ENCODE measurements at places on chromosomes 12 and 14.

DNA sequence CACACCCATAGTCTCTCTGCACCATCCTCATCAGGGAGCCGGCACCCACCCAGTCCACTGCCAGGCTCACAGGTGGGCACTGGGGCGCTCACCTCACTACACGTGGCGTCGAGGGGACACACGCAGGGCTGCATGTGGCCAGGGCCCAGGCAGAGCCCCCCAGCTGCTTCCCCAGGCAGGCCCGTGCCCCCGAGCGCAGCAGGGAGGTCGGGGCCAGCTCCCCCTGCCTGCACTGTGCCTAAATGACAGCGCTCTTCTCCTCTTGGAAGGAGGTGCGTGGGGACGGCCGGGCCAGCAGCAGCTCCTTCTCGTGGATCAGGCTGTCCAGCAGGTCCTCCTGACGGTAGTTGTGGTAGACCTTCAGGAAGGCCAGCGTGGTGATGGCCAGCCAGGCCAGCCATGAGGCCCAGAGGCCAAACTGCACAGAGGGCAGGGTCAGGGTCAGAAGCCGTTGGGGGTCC lies 11.3 kb downstream of the TMEM179 start:
- DNase-seq: no peak

DNA sequence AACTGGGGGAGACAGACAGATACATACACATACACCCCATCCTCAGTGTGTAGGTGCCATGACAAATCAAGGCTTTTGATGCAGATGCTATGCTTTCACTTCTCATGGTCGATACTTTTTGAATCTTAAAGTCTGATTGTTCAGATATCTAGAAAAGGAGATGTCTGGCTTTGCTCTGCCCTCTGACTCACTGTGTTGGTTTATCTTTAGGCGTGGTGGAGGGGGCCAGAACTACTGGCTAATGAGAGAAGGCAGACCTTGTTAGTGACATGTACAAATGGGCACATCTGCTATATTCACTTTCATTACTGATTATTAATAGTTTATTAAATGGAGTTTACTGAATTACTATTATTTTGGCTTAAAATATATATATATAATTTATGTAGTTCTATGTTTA lies 444.3 kb upstream of the RGS6 start:
- no peak for DNase-seq

DNA sequence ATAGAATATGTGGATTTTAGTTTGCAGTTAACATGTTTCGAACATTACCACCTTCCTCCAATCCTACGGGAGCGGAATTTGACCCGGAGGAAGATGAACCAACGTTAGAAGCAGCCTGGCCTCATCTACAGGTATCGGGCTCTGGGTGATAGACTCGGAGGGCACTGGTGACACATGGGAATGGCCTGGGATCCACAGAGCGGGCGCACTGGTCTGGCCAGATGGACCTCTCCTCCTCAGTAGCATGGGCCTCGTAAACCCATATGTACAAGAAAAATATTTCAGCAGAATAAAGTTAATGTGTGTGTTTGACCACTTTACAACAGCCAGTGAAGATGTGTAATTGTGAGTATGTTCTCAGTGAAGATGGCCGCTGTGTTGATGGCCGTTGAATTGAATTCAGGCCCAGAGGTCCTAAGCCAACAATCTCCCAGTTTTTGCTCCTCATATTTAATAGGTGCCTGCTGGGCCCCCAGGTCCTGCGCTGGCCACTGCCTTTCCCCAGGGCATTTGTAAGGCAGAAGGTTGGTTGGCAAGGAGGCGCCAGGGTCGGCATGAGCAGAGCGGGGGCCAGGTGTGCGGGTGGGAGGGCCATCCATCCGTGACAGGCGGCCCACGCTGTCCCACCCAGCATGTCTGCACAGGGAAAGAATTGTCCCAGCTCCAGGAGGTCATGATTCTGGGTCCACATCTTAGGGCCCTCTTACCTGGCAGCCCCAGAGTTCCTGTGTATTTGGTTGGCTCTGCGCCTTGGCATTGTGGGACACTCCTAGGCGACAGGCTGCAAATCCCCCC lies 82.0 kb upstream of the DYNC1H1 start:
- DNase-seq: no peak

DNA sequence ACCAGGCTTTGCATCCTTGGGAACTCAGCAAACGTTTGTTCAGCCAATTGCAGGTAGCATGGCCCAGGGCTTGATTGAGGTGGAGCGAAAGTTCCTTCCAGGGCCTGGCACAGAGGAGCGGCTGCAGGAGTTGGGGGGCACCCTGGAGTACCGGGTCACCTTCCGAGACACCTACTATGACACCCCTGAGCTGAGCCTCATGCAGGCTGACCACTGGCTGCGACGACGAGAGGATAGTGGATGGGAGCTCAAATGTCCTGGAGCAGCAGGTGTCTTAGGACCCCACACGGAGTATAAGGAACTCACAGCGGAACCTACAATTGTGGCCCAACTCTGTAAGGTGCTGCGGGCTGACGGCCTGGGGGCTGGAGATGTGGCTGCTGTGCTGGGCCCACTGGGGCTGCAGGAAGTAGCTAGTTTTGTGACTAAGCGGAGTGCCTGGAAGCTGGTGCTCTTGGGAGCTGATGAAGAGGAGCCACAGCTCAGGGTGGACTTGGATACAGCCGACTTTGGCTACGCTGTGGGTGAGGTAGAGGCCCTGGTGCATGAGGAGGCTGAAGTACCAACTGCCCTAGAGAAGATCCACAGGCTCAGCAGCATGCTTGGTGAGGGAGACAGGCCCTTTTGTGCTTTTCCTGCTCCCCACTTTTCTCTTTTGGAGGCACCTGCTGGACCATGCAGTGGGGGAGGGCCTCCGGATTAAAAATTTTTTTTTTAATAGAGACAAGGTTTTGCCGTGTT lies 799 bp downstream of the THTPA start:
- DNase-seq: no peak

DNA sequence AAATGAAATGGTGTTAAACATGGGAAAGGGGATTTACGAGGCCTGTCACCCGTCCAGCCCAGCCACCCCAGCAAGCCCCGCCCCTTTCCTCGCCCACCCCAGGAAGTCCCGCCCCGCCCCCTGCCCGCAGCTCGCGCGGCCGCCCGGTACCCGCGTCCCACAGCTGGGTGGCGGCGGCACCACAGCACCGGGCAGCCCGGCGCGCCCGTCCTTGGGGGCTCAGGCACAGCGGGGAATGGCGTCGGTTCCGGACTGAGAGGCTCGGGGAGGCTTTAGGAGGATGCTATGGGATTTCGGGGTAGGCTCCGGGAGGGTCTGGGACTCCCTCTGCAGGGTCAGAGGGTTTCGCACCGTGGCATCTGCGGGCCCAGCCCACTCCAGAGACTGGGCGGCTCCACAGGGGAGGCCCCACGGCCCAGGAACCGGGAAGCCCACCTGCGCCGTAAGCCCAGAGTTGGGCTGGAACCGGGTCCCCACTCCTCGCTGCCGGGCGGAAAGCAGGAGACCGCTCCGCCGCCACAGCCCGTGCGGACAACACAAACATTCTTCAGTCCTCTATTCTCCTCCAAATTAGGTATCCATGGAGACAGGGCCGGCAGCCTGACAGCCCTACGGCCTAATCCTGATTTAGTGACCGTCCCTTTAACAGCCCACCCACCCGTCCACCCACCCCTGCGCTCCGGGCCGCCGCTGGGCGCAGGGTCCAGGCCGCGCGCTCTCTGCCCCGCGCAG lies 1.4 kb downstream of the FIGNL2 start:
- DNase-seq: no peak

DNA sequence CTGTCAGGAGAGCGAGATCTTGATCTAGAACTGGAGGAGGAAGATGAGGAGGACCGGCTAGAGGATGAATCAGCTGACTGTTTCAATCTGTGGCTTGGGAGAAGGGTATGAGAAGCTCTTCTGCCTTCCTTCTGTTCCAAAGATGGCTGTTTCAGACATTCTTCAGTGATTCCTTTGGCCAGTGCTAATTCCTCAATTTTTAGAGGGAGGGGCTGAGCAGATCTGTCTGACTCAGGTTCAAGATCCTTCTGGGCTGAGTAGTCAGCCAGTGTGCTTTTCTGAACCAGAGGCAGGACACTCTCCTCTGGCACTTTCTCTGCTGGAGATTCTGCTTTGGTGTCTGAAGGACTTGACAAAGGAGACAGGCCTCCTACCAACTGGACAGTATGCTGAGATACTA lies 15.2 kb downstream of the ACIN1 start:
- no peak for DNase-seq

DNA sequence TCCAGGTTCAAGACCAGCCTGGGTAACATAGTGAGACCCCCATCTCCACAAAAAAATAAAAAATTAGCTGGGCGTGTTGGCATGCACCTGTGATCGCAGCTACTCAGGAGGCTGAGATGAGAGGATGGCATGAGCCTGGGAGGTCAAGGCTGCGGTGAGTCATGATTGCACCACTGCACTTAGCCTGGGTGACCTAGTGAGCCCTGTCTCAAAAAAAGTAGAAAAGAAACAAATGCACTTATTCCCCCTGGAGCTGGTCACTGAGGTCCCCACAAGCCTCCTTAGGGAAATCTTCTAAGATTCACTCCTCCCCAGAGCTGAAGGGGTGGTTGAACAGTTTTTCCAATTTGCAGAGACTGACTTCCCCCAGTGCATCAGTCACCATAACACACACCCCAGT lies 1.6 kb downstream of the CD9 start:
- no peak for DNase-seq

GRCh38 chr12:130181211-130181610 lies 18.9 kb downstream of the FZD10 start:
- no peak for DNase-seq

GRCh38 chr12:105961821-105962671 lies 176.7 kb downstream of the NUAK1 start:
- DNase-seq: no peak

DNA sequence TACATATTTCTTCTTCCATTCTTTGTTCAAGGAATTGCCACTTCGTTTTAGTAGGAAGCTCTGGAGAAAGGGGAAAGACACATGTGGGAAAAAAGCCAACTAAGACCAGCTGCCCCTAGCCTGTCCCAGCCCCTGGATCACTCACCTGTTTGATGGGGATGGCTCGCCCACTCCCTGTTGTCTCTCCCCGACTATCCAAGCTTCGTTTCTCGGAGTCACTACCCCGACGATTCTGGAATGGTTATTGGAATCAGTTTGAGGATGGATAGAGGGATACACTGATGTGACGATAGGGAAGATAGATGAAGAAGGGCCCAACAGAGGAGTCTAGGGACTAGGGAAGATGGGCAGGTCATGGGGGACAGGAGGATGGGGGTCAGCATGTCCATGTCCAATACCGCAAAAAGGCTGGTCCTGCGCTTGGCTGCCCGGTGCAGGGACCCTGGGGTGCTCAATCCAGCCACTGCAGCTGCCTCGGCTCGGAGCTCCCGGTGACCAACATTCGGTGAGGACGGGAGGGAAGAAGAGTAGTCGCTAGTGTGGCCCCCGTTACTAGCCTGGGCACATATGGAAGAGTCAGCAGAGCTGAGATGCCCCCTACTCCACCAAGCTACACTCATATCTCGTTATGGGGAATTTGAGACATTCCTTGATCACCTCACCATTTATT lies 7.0 kb downstream of the AGAP2 start:
- no peak for DNase-seq

GRCh38 chr12:3097186-3097804 lies 20.1 kb downstream of the TSPAN9 start:
- no peak for DNase-seq

DNA sequence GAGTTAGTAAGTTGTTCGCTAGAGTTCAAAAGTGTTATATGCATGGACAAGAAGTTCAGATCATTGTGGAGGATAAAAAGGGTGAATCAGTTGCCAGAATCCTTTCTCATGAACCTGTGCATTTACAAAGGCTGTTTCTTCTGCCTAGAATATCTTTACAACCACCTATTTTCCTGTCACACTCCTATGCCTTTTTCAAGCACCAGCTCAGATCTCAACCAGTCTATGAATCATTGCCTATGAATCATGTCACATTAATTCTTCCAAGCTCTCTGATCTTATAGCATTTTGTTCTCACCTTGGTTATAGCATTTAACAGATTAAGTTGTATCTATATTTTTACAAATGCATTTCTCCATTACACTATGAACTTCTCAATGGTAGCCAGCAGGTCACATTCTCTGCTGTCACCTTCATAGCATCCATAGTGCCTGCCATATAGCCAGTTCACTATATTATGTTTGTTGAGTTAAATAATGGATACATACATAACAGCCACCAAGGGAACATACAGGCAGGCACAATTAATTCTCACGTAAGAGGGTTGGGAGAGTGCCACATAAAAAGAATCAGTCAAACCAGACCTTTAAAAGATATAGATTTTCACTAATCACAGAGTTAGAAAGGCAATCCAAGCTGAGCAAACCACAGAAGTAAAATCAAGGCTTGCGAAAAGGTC lies 573.0 kb downstream of the FOXG1 start:
- no peak for DNase-seq

GRCh38 chr12:75661908-75662307 lies 150.5 kb upstream of the KRR1 start:
- peak; percentile 54 for DNase-seq

DNA sequence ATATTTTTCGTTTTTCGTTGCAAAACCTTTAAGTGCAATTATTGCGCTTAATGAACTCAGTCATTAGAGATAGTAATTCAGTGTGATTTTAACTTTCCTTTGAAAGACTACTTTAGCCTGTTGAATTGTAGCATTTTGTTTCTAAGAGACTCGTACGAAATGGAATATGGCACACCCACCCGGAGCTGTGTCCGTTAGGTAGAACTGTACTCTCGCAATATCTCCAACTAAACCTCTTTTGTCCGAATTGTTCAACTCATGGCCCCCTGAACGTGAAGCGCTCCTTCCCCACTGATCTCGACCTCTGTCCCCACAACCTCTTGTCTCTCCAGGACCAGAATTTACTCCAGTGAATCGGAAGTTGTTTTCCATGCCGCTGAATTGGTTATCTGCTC lies 800 bp downstream of the PCNX4 start:
- DNase-seq: no peak

DNA sequence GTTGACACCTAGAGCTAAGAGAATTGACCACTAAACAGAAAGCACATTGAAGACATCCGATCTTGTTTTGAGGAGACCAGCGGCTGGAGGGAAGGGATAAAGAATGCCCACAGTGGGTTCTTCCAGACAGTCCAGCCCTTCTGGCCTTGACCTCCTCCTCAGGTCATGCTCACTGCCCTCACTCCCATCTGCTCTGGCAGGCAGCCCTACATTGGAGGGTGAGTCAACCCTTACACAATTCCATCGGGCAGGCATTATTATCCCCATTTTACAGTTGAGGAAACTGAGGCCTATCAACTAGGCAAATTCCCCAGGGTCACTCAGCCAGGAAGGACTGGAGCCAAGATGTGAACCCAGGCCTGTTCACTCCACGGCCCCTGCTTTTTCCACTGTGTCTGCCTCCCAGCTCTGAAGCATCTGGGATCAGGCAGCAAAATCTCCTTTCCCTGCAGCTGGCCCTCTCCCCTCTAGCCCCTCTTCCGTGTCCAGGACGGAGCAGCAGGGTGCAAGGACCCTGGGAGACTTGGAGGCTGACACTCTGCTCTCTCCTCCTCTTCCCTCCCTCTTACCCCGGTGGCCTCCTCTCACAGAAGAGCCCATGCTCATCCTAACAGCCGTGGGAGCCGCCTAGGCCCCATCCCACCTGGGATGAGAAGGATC lies 5.3 kb downstream of the SCNN1A start:
- DNase-seq: no peak

- DNase-seq: no peak
Observed at GRCh38 chr12:41835556-41835955, 309.1 kb downstream of the GXYLT1 start.

- DNase-seq: no peak
Observed at GRCh38 chr12:52950553-52950952, 1.6 kb downstream of the KRT18 start.
